Placental epithelial cell (primary cell): ENCODE measurements at places on chromosomes 7 and 10. TPM values are rescaled to one million over a fixed set of nuclear protein-coding genes. Genes with fewer than 3 reads are reported as not detected.

The CNNM2 gene
- 7.9 and 10.5 TPM in 2 replicates for total RNA-seq

The PDZD7 gene
- 1.2 and 6.9 TPM in 2 replicates for total RNA-seq

The EVX1 gene
- not detected in 2 replicates for total RNA-seq

The SLC26A4 gene
- under 0.01 and 0.11 TPM in 2 replicates for total RNA-seq

The ATP5MK gene
- 145 and 240 TPM in 2 replicates for total RNA-seq

The LMOD2 gene
- total RNA-seq: not detected in 2 replicates

The PAX4 gene
- not detected in 2 replicates for total RNA-seq

The SLC13A1 gene
- not detected in 2 replicates for total RNA-seq

The FEZF1 gene
- 0.39 TPM in 1 of 2 replicates, not detected in the other for total RNA-seq

The MEOX2 gene
- total RNA-seq: not detected in 2 replicates

The VSTM4 gene
- not detected in 2 replicates for total RNA-seq

The FAM221A gene
- total RNA-seq: 2.3 and 3.9 TPM in 2 replicates
